ENCODE measurements at places on chromosomes 2 and 18. TPM values are rescaled to one million over a fixed set of nuclear protein-coding genes. Genes with fewer than 3 reads are reported as not detected.
A peak's percentile ranks its signal among the peaks of the same experiment; 100 is the strongest.

- no peak for DNase-seq
Measured at GRCh38 chr2:62998949-62999348, 51.7 kb upstream of the OTX1 start.

- no peak for DNase-seq
Measured at GRCh38 chr18:1304392-1304992, 399.8 kb downstream of the ADCYAP1 start.

DNA sequence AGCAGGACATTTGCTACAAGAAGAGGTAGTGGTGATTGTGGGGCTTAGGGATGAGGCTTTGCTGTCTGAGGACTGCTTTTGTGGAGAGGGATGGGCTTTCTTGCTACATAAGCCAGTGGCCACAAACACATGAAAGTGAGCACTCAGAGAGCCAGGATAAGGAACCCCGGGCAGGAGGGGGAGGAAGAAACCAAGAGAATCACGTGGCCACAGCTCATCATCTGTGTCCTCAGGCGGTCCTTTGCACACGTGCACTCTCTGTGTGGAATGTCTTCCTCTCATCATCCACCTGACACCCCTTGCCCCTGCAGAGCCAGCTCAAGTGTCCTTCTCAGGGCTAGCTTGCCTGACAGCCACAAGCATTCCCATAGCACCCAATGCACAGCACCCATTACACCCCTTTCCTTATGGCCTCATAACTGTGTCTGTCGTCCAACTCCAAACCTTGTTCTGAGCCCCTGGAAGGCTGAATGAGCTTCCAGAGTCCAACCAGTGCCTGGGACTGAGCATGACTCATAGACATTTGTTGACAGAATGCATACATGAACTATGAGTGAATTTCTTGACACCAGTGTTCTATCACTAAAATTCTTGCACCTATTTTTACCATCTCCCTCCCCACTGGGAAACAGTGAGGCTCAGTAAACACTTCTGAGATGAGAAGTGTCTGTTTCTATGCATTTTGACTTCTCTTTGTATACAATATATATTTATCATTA, 398.3 kb downstream of the ALK start:
- DNase-seq = no peak

- no peak for DNase-seq
Measured at GRCh38 chr2:197232010-197232409, 78.6 kb downstream of the ANKRD44 start.

DNA sequence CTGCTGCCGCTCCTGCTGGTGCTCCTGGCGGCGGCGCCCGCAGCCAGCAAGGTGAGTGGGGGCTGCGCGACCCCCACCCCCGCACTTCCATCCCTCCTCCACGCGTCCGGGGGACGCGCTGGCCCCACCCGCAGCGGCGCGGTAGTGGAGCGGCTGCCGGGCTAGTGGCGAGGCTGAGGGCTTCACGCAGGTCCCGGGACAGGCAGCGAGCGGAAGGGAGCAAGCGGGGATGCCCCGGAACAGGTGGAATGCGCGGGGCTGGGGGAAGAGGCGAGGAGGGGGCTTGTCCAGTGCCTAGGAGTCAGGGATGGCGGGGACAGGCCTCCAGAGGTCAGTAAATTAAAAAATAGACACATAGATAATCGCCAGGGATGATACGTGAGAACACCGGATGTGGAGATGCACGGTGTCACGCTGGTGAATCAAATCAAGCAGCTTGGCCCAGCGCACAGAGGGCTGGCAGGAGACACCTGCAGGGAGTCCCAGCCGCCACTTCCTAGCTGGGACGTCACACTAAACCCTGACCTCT, 403 bp downstream of the COL4A3 start:
- DNase-seq = peak; percentile 55

GRCh38 chr2:120867290-120868241, 131.9 kb downstream of the GLI2 start:
- peak; percentile 53 for DNase-seq

DNA sequence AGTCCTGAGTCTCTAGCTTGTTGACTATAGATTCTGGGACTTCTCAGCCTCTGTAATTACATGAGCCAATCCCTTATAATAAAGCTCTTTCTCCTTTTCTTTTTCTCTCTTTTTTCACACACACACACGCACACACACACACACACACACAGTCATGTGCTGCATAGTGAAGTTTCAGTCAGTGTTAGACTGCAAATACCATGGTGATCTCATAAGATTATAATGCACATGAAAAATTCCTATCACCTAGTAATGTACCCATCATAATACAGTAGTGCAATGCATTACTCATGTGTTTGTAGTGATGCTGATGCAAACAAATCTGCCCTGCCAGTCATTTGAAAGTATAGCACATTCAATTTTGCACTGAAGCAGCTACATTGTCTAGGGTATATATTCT, 558.2 kb downstream of the SUCLG1 start:
- DNase-seq = no peak

- DNase-seq = no peak
Measured at GRCh38 chr2:236703373-236703709, 133.7 kb downstream of the ACKR3 start.

- peak; percentile 43 for DNase-seq
Measured at GRCh38 chr2:181457741-181458425, 697 bp downstream of the ITGA4 start.

GRCh38 chr2:85135660-85135914, 2.4 kb downstream of the TCF7L1 start:
- DNase-seq = peak; percentile 46

DNA sequence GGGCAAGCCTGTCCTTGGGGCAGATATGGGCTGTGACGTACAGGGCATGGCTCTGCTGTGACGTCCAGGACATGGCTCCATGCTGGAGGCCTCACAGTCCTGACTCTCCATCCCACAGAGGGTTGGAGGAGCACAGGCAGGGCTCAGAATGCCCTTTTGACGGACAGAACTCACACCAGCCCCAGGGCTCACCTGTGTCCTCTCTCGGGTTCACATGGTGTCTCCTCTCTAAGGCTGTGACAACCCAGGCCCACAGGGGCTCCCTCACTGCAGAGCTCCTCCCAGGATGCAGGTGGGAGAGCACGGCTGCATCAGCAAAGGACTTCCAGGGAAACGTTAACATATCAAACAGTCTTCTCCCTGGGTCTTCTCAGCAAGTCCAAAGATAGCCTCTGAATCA, 133.8 kb downstream of the EIPR1 start:
- DNase-seq = peak; percentile 61

- DNase-seq = no peak
Measured at GRCh38 chr2:15136639-15137038, 424.5 kb downstream of the NBAS start.

GRCh38 chr2:14905571-14905970, 273.1 kb downstream of the LRATD1 start:
- DNase-seq = no peak

DNA sequence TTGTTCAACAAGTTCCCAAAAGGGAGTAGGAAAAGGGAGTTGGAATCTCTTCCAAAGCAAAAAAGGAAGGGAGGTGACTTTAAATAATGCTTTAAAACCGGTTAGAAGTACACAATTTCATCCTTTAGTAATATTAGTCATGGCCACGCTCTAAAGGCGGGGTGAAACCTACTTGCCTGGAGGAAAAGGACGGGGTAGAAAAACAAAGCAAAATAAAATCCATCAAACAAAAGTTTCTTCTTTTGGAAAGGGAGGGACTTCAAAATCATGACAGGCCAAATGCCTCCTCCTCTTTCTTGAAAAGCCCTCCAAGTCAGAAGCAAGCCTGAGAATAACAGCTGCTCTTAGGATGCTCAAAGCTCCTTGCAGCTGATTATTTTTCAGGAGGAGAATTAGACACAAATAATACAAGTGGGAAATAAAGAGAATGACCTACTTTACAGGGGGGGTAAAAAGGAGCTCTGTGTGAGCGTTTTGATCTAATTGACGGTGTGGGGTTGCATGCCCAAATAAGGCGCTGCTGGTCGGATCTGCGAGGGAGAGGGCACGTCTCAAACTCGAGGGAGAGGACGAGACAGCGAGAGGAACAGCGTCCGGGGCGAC, 1.8 kb upstream of the NPAS2 start:
- no peak for DNase-seq

GRCh38 chr2:69059731-69060290, 46.8 kb downstream of the ANTXR1 start:
- no peak for DNase-seq

- no peak for DNase-seq
Measured at GRCh38 chr2:218570850-218571249, 2.2 kb downstream of the CNOT9 start.

GRCh38 chr2:239598011-239598731, 197.4 kb upstream of the HDAC4 start:
- DNase-seq = no peak

DNA sequence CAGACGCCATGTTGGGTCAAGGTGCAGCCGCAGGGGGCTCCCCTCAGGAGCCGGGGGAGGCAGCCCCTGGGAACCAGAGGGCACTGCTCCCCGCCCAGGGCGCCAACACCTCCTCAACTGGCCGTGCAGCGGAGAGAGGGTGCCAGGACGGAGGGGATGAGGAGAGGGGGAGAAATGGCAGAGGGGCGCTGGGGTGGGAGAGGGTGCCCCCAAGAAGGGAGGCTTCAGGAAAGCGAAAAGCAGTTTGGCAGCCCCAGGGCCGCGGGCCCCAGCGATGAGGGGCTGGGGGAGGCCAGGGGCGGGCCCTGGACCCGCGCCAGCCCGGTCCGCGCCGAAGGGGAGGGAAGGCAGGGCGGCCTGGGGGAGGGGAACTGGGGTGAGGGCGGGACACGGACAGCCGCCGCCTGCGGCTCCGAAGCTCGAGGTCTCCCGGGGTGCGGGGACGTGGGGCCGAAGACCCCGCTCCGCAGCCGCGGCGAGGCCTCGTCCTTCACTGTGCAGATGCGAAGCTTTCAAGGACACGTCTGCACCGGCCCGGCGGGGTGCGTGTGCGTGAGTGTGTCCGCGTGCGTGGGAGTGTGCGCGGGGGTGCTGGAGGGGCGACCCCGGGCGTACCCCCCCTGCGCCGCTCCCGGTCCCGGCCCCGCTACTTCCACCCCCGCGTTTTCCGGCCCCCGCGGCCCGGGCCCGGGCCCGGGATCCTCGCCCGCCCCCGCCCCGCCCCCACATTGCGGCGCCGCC, 1.4 kb downstream of the DNMT3A start:
- no peak for DNase-seq

- no peak for DNase-seq
Measured at GRCh38 chr18:46334868-46335281, 230.7 kb downstream of the HAUS1 start.

DNA sequence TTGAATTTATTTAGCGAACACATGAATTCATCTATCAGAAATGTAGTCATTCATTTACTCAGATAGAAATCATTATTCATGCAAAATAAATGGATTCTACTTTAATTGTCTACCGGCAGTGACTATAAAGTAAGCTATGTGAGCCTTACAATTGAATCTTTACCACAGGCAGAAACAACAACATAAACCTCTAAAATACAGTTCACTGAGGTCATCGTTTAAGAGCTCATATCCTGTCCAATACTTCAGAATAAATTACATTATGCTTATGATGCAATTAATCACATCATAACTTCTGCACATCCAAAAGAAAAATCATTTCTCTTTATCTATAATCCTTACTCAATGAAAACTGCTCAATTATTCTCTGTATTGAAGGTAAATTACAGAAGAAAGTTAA, 244.7 kb downstream of the HNMT start:
- no peak for DNase-seq

DNA sequence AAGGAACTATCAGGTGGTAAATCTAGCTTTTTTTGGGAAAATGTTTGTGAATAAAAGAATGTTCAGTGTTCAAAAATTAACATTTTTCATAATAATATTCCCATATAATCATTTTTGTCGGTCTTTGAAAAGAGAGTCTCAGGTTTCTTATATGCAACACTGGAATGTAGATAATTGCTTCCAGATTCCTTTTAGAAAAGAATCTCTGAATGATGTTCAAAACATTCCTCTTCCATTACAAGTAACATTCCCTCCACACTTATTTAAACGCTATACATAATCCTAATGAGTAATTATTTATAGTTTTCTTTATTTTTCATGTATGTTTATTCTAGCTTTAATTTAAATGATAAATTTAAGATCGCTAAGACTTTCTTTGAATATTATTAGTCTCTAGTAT, 7.0 kb downstream of the ZSWIM2 start:
- DNase-seq = no peak

DNA sequence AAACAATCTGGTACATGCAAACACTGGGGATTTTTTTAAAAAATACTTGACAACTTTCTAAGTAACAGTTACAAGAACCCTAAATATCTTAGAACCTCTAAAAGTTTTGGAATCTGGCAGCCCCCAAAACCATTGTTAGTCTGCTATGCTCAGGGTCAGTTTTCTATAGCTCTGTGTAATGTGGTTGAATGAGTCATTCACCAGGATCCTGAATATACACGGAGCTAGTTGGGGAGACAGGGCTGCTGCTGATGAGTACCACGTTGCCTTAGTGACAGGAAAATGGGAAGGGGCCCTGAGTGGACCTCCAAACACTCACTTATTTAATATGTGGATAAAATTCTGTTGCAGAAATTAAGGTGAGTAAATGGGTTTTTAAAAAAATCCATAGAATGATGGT, 36.9 kb upstream of the TANC1 start:
- DNase-seq = no peak

DNA sequence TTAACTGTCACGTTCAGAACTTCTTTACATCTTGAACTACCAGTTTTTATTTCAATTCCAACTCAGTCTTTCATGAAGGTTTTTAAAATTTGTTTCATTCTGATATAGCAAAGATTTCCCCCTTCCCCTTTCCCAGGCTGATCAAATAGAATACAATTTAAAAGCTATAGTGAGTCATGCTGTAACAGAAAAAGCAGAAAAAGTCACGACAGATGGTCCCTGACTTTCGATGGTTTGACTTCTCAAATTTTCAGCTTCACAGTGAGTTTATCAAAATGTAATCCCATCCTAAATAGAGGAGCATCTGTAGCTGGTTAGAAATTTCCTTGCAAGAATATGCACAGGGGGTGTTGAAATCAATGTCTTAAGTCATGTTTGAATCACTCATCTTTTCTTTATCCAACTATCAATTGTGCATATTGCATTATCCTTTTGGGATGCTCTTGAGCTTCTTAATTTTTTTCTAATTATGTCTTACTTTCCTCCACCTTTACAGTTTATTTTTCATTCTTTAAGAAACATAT, 500.3 kb downstream of the LRP1B start:
- no peak for DNase-seq

The FBXO36 gene
- 3.4 TPM for total RNA-seq

The MALL gene
- 5.5 TPM for total RNA-seq

The SIX2 gene
- total RNA-seq = not detected

The RETREG2 gene
- 46.7 TPM for total RNA-seq

The IL1B gene
- total RNA-seq = not detected

The SERPINB11 gene
- total RNA-seq = not detected

The STEAP3 gene
- 15.9 TPM for total RNA-seq

The TEX44 gene
- total RNA-seq = not detected

The UGT1A5 gene
- not detected for total RNA-seq

The RND3 gene
- total RNA-seq = 62.6 TPM

The C2orf80 gene
- not detected for total RNA-seq

The TUBB8B gene
- 0.72 TPM for total RNA-seq

The RBBP8 gene
- total RNA-seq = 72.5 TPM
